ENCODE measurements at places on chromosomes 5 and 9.

- no peak for DNase-seq
Measured at GRCh38 chr5:34831303-34831702, 7.7 kb upstream of the TTC23L start.

DNA sequence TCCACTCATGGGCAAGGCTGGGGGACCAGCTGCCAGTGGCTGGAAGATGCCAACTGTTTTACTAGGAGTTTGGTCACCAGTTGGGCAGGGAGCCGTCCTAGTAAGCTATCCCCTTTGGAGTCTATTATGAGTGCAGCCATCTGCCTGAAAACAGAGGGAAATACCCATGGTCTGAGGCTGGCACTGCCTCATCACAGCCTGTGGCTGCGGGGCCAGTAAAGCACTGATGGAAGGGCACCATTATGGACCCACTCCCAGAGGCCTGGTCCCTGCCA lies 187.2 kb upstream of the PANK3 start:
- DNase-seq, result no peak

- no peak for DNase-seq
Measured at GRCh38 chr5:167472566-167473108, 818.8 kb upstream of the WWC1 start.

DNA sequence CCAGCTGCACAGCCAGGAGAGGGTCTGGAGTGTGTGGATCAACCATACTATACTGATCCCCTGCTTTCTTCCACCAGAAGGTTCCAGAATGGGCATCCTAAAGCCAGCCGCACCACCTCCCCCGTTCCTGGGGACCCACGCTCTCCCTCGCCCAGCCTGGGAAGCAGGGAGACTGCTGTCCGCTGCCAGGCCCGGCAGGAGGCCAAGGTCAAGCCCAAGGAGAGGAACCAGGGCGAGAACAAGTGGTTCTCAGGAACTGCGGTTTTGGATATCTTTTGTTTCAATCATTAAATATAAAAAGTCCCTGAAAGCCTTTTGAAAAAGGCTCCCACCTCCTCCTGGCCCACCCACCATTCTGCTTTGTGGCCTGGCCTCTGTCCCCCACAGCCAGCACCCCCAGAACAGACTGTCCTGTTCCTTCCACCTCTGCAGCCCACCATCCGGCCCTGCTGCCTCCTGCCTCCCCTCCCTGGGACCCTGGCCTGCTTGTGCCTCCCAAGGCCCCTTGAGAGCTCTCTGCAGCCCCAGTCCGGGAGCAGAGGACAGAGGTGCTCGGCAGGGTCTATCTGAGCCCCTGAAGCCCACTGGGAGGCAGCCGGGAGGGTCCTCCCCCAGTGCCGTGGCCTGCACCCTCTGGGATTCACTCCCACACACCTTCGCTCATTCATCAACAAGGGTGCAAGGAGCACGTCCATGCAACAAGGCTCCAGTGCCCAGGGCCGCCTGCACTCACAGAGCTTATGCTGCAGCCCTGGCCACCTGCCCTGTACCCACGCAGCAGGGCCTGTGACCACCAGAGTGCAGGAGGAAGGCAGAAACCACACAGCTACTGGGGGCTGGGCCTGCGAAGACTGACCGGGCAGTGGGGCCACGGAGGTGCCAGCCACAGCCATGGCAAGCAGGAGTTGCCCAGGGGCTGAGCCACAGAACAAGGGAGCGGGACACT lies 614 bp upstream of the LCN6 start:
- no peak for DNase-seq

GRCh38 chr5:91384671-91385430 lies 1.7 kb upstream of the ARRDC3 start:
- peak; percentile 2 for DNase-seq

DNA sequence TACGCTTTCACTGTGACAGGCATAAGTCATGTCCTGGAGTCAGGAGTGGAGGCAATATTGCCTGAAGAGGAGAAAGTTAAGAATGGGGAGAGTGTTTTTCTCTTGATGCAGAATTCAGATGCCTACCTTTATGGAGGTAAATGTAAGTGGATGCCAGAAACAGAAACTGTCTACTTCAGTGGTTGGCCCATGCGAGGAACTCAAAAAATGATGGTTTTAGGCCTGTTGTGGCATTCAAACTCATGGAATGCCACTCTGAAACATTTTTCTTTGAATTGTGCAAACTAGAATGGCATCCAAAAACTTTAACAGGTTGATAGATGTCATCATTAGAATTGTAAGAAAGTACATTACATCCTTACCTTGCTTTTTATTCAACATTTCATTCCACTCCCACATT lies 47.7 kb upstream of the NTRK2 start:
- DNase-seq, result no peak

GRCh38 chr9:105921057-105921726 lies 226.9 kb downstream of the TMEM38B start:
- no peak for DNase-seq

DNA sequence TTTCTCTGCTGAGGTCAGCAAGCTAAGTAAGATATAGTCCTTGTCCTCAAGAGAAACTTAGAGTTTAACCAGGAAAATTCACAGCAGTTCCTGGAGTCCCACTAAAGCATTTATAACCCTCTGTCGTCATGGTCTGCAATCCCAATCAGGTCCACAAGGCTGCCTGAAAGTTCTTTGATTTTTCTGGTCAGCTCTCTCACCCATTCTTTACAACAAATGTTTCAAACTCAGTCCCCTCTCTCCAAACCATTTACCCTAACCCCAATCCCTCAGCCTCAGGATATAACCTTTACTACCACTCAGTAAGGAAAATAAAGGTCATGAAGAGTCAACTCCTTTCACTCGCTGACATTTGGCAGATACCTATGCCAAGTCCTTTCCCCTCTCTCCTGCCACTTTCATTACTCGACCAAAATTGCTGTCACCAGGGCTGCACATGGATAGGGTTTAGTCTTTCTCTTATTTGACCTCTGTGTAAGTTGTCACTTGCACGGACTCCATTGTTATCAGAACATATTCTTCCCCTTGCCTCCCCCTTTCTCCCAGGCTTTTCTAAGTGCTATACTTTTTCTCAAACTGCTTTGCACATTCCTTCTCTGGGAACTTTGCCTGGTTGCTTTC lies 936.6 kb downstream of the NR2F1-AS1 start:
- no peak for DNase-seq

GRCh38 chr9:20650750-20651299 lies 28.5 kb upstream of the MLLT3 start:
- no peak for DNase-seq

GRCh38 chr5:142846406-142846805 lies 76.2 kb downstream of the ARHGAP26 start:
- DNase-seq, result no peak

DNA sequence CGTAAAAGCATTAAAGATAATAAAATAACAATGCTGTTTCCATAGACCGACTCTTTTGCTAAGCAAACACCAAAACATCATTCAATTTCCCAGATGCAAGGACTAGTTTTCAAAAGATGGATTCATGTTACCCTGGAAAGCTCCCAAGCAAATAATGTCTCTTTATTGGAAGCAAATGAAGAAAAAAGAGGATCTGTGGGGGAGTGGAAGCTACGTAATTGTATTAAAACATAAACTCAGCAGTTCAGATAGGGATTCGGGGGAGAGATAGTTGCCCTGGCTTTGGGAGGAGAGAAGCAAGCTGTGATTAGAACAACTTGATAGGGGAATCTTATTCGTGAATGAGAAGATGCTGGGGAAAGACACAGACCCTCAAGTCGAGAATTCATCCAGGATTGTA lies 491.0 kb upstream of the CLINT1 start:
- no peak for DNase-seq

GRCh38 chr5:78235289-78235688 lies 59.2 kb downstream of the AP3B1 start:
- DNase-seq, result no peak

- no peak for DNase-seq
Measured at GRCh38 chr9:122190597-122191381, 31.1 kb downstream of the MORN5 start.

GRCh38 chr5:169805937-169806700 lies 169.0 kb downstream of the DOCK2 start:
- no peak for DNase-seq

GRCh38 chr5:159797261-159797970 lies 118.9 kb upstream of the ADRA1B start:
- no peak for DNase-seq

DNA sequence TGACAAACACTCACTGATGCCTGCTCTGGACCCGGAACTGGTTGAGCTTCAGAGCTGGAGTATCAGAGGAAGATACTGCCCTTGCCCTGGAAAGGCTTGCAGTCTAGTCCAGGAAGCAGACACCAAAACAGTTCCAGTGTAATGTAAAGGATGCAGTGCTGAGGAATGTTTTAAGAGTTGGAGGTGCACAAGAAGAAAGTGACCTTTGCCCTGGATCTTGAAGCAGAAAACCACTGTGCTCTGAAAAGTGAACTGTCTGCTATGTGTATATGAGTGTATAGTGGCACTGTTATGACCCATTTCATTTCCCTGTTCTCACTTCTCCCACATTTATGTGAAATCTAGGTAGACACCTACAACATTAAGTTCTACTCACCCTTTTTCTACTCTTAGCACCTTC lies 2.1 kb downstream of the ZNF346 start:
- no peak for DNase-seq

DNA sequence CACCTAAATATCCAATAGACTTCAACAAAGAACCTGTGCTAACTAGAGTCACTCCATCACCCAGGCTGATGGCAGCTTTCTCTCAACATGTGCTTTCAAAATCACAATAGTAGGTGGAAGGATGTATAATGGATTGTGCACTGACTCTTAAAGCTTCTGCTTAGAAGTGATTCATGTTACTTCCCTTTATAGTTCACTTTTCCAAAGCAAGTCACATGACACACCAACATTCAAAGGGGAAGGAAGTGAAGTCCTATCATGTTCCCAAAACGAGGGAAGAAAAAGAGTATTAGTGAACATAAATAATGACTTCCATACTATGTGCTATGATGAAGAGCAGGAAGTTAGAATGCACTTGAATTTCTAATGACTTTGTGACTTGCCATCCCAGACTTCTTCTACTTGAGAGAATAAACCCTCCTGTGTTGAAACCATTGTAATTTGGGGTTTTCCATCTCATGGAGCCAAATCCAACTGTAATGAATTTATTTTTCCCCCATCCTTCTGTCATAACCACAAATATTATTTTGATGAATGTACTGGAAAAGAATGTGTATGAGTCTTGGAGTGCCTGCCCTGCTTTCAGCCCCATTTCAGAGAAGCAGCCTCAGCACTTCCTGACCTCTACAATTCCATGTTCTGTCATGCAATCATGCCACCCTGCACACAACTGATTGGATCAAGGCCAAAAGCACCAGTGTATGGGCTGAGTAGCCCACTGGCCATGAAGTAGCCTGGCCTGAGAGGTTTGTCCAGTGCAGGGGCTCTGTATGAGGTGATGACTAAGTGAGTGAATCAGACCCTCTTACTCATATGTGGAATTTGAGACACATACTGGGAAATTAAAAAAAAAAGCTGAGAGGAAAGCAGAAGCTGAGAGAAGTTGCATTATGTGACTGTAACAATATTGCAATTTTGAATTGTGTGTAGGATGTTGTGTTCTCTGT lies 525.9 kb upstream of the CLINT1 start:
- no peak for DNase-seq

DNA sequence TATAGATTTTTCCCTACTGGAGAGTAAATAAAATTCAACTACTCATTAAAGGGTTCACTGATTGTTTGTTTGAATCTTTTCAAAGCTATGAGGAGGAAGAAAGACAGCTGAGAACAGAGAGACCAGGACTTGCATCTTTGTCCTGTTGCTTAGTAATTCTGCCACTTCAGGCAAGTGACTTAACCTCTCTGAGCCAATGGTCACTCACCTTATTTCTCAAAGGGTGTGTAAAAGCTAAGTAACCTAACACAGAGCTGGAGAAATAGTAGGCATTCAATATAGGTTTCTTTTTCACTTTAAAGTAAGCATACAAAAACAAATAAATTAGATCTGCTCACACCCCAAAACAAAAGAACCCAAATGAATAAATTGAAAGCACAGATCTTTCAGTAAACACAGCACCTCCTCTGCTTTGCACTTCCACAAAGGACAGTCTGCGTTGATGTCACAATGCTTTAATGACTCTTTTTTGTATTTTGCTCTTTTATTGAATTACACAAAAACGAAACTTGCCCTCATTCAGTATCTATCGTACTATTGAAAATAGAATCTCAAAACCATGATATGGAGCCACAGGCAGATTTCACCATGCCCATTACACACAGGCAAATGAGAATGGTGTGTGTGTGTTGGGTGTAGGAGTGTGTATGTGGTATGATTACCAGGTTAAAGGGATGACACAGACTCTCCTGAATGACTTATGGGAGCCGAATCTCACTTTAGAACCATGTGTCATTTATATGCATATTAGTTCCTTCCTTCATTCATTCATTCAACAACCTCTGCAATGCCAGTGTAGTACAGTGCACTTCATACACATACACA lies 166.0 kb downstream of the EBF1 start:
- no peak for DNase-seq

- DNase-seq, result no peak
Measured at GRCh38 chr5:156329171-156329611, 2.2 kb downstream of the SGCD start.

- no peak for DNase-seq
Measured at GRCh38 chr9:6671416-6671815, 25.9 kb upstream of the GLDC start.

GRCh38 chr9:73528926-73529325 lies 377.3 kb downstream of the ANXA1 start:
- DNase-seq, result no peak

DNA sequence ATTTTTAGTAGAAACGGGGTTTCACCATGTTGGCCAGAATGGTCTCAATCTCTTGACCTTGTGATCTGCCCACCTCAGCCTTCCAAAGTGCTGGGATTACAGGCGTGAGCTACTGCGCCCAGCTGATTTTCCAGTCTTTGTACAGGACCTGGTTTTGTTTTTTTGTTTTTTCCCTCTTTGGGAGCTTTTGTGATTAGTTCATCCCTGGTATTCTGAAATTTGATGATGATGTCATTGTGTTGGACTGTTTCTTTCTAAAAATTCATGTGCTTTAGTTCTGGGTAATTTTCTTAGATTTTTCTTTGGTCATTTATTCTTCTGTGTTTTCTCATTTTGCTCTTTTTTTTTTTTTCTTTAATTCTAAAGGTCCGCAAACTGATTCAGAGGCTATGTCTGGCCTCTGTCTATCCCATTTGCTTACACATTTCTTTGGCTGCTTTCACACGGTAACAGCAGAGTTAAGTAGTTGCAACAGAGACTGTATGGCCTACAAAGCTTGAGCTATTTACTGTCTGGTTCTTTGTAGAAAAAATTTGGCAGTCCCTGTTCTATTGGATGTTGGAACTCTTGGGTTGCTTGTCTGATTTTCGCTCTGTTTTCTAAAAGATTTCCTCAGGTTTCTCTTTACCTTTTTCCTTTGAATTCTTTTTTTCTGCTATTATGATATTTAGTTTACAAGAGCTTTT lies 24.8 kb downstream of the STX17 start:
- DNase-seq, result no peak

- DNase-seq, result no peak
Measured at GRCh38 chr9:27181381-27181780, 72.4 kb downstream of the TEK start.

GRCh38 chr9:95726756-95727155 lies 148.7 kb upstream of the ERCC6L2 start:
- no peak for DNase-seq

Data from C1 segment of cervical spinal cord (tissue), 14 donors.